ENCODE measurements at places on chromosomes 12 and 14.

DNA sequence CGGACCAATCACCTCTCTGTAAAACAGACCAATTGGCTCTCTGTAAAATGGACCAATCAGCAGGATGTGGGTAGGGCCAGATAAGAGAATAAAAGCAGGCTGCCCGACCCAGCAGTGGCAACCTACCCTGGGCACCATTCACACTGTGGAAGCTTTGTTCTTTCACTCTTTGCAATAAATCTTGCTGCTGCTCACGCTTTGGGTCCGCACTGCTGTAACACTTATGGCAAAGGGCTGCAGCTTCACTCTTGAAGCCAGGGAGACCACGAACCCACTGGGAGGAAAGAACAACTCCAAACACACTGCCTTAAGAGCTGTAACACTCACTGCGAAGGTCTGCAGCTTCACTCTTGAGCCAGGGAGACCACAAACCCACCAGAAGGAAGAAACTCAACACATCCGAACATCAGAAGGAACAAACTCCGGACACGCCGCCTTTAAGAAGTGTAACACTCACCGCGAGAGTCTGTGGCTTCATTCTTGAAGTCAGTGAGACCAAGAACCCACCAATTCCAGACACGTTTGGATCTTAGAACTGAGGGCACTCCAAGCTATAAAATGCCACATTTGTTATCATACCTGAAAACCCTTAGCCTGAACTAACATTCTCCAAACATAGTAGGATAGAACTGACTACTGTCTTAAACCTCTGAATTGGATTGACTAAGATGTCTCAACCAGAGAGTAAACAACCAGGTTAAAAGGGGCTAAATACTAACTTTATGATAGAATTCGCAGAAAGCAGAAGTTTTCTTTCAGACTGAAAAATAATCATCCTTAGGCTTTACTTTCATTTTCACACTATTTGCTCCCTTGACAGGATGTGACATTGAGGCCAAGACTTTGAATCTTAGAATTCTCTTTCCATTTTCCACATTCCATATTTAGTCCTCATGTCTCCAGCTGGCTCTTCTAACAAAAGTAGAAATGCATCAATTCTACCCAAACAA, 33.6 kb downstream of the CDKL1 start:
- DNase-seq = no peak

- peak; percentile 50 for DNase-seq
These were observed 7.6 kb upstream of the PFDN5 start for GRCh38 chr12:53287741-53288216.

DNA sequence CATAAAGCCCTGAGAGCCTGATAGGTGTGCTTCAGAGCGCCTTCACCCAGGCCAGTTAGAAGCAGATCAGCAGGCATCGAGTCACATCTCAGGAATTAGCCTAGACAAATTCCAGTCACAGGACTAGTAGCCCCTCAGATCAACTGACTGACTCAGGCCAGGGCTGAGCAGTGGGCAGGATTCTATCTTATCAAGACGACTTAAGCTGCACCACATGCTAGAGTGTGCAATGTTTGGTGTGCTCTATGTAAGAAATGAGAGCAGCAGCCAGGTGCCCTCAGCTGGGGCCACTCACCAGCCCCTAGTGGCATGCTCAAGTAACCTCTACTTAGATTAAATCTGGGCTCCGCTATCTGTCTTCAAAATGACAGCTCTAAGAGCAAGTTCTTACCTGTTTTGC, 19.7 kb upstream of the NGB start:
- DNase-seq = no peak

- DNase-seq = no peak
These were observed 89.4 kb downstream of the NT5DC3 start for GRCh38 chr12:103751600-103751999.

GRCh38 chr12:58384196-58384595, 442.8 kb downstream of the ATP23 start:
- no peak for DNase-seq

- no peak for DNase-seq
These were observed 4.1 kb downstream of the GLRX5 start for GRCh38 chr14:95538801-95539509.

- no peak for DNase-seq
These were observed 38.6 kb downstream of the DGLUCY start for GRCh38 chr14:91152499-91152898.

DNA sequence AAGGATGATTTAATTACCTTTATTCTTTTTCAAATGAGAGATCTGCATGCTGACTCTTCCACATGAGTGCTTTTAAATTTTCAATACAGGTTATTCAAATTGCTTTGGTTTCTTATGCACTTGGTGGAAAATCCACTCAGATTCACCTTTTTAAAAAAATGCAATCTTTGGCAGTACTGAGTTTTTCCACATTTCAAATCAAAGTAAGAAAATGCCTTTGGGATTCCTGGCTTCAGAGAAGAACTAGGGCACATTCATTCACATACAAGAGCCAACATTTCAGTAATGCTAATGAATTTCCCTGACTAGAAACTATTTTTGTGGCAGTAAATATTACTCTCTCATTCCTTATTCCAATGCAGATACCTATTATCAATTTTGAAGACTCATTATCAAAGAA, 342.2 kb downstream of the ETNK1 start:
- no peak for DNase-seq

DNA sequence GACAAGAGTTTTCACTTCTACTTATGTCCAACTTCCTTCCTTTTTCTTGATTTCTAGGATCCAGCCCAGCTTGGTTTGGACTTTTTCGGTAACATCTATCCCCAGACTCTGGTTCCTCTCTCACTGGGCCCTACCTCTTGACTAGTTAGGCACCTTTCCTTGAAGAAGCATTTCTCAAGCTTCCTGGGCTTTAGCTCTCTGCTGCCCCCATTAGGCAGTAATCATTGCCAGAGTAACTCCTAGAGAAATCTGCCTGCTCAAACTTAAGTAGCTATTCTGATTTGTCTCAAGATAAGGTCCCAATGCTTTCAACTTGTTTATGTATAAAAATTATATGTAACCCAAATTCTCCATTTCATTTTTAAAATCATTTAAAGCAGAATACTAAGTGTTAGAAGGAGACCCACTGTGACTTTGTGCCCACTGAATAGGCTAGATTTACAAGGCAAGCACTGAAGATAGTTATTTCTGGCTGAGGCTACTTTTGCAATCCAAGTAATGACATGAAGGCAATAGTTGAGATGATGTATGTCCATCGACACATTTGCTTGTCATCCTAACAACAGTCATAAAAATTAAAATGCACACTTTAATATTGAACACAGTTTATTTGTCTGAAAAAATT, 275.0 kb upstream of the G2E3 start:
- DNase-seq = peak; percentile 39

GRCh38 chr12:117919479-117919878, 49.3 kb downstream of the KSR2 start:
- DNase-seq = no peak

DNA sequence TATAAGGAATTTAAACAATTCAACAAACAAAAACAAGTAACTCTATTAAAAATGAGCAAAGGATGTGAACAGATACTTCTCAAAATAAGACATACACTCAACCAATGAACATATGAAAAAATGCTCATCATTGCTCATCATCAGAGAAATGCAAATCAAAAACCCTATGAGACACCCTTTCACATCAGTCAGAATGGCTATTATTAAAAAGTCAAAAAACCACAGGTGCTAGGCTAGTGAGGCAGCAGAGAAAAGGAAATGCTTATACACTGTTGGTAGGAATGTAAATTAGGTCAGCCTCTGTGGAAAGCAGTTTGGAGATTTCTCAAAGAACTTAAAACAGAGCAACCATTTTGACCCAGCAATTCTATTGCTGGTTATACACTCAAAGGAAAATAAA, 52.0 kb downstream of the NAV3 start:
- no peak for DNase-seq

DNA sequence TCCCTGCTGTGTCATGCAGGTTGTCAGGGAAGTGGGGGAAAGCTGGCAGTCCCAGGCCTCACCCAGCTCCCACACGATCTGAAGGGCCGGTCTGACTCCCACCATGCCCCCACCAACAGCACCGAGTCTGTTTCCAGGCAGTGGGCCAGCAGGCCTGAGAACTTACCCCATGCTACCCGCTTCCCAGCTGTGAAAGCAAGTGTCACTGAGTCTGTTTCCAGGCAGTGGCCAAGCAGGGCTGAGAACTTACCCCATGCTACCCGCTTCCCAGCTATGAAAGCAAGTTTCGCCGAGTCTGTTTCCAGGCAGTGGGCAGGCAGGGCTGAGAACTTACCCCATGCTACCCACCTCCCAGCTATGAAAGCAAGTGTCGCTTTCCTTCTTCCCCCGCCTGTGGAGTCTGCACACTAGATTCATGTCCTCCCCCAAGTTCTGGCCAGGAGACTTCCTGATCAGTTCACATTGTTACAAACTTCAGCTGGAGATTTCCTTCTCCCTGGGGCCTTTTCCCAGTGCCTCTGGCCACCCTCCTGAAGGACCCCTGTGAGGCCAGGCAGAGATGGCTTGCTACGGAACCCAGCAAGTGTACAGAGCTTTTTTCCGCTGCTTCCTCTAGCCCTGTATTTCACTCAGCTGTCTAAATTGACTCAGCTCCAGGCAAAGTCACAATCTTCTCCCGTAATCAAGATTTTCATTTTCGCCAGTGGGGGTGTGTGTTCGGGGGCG, 435.4 kb downstream of the TMTC2 start:
- DNase-seq = no peak

DNA sequence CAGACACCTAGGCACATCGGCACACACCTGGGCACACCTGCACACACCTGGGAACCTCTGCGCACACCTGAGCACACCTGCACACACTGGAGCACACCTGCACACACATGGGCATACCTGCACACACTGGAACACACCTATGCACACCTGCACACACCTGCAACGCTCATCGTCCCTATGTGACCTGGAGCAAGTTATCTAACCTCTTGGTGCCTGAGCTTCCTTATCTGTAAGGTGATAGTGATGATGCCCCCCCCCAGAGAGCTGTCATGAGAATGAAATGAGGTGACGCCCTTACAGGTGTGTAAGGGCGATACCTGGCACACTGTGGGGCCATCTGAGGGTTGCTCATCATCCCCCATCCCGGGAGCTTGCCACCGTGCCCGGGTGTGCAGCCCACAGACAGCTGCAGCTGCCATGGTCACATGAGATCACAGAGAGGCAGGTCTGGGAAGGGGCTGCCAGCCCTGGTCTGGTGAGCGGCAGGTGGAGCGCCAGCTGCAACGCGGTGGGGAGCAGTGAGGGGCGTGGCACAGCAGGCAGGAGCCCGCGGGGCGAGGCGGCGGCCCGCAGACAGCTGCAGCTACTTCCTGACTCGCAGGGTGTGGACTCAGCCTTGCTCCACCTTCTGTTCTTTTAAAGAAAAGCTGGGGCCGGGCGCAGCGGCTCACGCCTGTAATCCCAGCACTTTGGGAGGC, 59.9 kb upstream of the FBRSL1 start:
- peak; percentile 49 for DNase-seq

GRCh38 chr12:102976609-102977280, 19.3 kb downstream of the ASCL1 start:
- no peak for DNase-seq

DNA sequence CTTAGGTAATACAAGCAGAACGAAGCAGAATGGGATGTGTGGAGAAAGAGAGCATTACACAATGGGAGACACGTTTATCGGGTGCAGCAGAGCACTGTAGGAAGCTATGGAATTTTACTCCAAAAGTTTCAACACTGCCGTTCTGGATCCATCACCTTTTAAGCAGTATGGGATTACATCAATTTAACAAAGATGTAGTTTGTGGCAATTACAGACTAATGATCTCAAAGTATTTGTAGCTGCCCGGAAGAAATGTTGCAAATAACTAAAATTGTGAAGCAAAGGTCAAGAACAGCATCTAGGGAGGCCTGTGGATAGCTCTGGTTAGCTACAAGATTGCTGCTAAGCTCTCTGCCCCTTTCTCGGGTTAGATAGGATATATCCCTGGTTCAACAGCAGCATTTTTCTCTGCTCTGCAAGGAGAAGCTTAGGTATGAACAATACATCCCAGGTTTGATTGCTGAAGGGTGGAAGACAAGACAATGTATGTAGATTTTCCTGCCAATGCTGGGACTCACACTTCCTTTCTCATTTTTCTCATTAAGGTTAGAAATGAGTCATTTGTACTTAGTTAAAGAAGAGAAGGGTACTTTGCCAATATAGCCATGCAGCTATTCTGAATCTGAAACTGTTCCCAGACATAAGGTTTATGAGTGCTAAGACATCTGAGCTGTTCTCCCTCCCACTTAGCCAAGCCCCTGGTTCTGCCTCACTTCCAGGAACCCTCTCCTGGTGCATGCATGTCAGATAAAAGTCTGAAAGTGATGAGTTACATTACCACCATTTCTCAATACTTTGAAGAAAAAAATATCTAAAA, 75.0 kb upstream of the HIF1A start:
- DNase-seq = no peak

All from urothelium cell line (cell line).